ENCODE measurements at places on chromosomes 12 and 14.

DNA sequence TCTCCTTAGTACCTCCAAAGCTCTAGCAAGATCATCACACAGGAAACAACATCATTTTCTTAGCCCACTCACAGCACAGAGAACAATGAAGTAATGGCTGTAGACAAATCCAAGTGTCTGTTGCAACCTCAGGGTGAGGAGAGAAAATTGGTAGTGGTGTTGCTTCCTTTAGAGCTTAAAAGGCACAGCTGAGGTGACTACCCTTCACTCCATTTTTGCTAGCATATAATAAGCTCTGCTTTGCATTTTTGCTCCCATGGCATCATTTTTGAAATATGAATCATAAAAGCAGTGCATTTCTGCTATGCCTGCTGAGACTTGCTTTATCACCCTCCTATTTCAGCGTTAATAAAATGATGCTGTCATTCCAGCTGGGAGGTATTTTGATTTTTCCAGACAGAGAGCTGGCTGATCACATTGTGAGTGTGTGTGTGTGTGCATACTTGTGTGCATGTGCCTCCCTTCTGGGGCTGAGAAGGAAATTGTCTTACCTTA, 18.5 kb upstream of the PCNX1 start:
- DNase-seq, result no peak

- DNase-seq, result no peak
Observed at GRCh38 chr12:120314220-120314619, 12.1 kb downstream of the SIRT4 start.

- no peak for DNase-seq
Observed at GRCh38 chr14:81205639-81206038, 15.1 kb downstream of the GTF2A1 start.

- no peak for DNase-seq
Observed at GRCh38 chr14:79375356-79375755, 835.9 kb downstream of the DIO2 start.

DNA sequence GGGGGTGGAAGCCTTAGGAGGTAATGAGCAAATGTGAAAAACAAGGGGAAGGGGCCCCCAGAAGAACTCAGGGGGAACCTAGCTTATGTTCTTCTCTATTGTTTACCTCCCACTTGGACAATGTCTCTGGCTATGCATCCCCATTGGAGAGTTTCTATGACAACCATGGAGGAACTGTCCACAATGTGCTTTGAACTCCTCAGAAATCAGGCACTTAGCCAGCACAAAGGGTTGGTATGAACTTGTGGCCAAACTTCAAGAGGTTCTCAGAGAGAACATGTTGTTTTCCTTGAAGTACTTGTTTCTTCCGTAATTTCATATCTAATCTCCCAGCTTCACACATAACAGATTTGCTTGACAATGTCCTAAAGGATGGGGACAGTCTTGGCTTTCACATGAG, 202.8 kb upstream of the PELI2 start:
- no peak for DNase-seq

DNA sequence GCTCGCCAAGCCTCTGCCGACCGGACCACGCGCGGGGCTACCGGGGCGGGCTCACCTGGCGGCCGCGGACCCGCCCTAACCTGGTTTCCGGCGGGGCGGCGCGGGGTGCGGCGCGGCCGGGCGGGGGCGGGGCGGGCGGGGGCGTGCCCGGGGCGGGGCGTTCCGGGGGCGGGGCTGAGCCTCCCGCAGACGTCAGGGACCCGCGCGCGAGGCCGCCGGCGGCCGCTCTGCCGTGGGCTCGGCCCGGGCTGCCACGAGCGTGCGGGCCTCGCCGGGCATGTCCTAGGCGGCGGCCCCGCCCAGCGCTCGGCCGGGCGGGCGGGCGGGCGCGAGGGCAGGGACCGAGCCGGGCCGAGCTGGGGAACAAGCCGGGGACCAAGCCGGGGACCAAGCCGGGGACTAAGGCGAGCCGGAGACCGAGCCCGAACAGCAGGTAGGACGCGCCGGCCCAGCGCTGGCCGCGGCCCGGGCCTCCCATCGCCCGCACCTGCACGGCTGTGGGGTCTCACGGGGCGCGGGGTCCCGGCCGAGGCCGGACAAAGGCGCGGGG, at the start of gene CEP170B:
TSS of gene CEP170B (plus strand) at position 188 of the 550 bp plus-strand sequence. CDS start 3,183 bp downstream, outside the sequence.
- DNase-seq, result peak; percentile 85

- no peak for DNase-seq
Observed at GRCh38 chr12:115433014-115433634, 749.1 kb upstream of the TBX3 start.

DNA sequence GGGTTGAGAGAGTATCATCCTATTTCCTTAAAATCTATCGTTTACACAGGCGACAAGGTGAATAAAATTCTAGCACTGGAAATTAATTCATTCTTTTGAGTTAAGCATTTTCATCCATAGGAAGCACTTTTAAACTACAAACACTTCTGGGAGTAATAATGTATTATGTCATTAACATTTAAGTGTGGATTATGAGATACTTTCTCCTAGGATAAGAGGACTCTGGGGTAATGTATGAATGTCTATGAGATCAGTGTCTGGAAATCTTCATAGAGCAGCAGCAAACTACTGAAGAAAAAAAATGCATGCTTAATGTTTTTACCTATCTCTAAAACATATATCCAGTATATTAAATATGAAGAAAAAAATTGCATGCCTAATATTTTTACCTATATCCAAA, 86.9 kb downstream of the EPS8 start:
- DNase-seq, result no peak

- DNase-seq, result no peak
Observed at GRCh38 chr14:42927313-42927712, 1320.6 kb downstream of the LRFN5 start.

- peak; percentile 42 for DNase-seq
Observed at GRCh38 chr12:54036620-54037359, 3.9 kb downstream of the HOXC5 start.

DNA sequence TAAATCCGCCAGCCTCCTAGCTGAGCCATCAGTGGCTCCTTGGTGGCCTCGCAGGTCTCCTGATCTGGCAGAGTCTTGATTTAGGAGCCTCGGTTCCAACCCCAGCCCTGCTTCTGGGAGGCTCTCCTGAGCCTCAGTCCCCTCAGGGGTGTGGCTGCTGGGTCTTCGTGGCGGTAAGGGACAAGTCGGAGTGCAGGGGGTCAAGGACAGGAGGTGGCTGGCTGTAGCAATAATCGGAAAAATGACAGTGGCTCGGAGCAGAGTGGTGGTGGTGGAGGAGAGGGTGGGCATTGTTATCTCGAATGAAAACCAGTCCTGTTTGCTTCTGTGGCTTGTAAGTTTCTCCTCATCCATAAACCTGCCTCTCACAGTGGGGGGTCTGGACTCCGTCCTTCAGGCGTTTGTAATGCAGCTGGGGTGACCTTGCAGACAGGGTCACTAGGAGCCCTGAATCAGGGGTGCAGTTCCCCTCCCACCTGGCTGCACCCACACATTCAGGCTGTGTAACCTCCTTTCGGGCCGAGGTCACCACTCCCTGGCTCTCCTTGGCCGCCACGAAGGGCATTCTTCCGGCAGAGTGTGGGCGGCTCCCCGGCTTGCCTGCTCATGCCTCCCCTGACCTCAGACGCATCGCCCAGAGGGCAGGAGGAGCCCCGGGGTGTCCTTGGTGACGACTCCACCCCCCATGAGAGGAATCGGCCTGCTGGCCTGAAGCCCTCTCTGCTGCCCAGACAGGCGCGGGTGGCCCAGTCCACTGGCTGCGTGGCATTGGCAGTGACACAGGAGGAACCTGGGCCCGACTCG, 8.1 kb downstream of the BCL7A start:
- DNase-seq, result no peak

GRCh38 chr12:75528692-75529091, 17.3 kb upstream of the KRR1 start:
- no peak for DNase-seq

- DNase-seq, result no peak
Observed at GRCh38 chr12:101087920-101088319, 122.1 kb downstream of the SLC5A8 start.

GRCh38 chr14:90753456-90754005, 62.7 kb downstream of the TTC7B start:
- no peak for DNase-seq

DNA sequence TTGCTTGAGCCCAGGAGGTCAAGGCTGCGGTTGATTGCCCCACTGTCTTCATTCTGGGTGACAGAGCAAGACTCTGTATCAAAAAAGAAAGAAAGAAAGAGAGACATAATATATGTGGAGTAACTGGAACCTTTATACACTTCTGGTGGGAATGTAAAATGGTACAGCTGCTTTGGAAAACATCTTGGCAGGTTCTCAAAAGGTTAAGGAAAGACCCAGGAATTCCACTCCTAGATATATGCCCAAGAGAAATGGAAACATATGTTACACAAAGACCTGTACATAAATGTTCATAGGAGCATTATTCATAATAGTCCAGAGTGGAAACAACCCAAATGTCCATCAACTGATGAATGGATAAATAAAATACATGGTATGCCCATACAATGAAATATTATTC, 7.2 kb downstream of the RBMS2 start:
- no peak for DNase-seq

DNA sequence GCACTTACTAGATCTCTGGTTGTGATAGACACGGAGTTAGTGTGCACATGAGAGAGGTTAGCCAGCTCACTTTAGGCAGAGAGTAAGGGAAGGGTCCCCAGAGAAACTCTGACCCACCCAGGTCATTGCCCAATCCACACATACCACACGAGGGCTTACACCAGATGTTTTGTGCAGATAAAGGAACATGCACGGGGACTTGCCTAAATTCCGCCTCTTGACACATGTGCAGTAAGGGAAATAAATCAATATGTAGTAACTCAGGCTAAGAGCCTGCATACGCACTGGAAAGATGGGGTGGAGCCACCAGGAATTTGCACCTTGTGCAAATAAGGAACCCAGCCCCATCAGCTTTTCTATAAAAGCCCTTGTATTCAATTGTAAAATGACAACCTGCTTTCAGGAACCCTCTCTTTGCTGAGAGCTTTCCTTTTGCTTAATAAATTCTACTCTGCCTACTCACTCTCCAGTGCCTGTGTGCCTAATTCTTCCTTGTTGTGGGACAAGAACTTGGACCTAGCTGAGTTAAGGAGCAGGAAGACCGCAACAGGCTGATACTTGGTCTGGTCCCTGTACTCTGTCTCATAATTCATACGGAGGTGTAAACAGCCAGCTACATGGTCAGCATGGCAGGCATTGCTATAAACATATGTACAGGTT, 120.2 kb downstream of the EMP1 start:
- no peak for DNase-seq

DNA sequence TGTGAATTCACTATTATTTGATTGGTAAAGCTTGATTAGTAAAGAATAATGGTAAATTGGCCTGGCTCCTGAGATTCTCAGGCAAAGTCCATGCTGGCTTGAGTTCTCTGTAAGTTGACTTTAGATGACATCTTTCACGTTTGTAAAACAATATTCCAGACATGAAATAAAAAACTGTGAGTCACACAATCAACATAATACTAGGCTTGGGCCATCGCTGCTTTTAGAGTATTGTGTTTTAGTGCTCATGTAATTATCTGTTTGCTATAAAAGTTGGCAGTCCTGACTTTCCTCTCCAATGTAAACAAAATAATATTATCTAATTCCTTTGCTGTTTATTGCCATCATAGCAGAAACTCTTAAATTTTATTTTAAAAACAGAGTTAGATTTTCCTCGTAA, 3.9 kb upstream of the TBC1D30 start:
- DNase-seq, result no peak

DNA sequence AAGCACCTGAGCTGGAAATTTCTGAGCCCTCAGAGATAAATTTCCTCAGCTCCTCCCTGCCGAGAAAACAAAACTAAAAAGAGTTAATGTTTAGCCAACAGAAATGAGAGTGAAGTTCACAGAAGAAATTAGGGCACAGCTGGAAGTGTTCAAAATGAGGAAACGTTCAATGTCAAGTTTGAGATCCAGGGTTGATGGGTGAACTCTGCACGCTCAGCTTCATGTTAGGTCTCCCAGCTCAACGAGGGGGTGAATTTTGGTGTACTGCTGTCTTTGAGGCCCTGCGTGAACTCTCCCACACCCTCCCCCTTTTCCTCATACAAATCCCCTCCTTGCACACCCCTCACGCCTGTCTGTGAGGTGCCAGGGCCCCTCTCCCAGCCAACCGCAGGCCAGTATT, 13.3 kb upstream of the OAS3 start:
- no peak for DNase-seq

GRCh38 chr14:33647385-33647786, 303.5 kb downstream of the EGLN3 start:
- no peak for DNase-seq

DNA sequence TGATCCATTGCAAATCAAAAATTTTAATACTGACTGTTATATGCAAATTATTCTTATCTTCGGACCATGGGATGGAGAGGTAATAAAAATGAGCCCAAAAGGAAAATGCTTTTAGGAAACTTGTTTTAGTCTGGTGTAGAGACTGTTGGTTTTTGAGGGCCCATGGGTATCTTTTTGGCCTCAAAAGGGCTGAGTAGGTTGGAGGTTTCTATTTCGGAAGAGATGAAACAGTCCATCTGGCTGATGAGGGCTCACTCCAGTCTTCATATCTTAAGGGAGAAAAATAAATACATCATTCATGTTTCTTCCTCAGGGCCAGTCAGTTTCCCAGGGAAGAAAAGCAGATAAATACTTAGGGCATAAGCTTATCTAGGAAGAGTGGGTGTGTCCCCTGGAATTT, 290.7 kb downstream of the RMST start:
- DNase-seq, result no peak

DNA sequence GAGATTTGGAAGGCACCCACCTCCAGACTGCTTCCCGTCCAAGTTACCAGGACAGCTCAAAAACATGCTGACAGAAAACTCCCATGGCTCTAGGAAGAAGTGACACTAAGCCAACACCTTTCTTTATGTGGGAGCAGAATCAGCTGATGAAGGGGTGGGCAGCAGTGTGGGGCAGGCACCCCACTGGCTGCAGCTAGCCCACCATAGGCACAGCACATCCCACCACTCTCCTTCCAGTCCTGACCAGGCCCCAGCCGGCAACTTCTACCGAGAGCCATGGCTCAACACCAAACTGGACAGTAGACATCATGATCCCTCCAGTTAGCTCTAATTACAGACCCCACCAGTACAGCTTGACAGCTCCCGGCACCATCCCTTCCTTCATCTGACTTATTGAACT, 45.0 kb downstream of the SH2B3 start:
- DNase-seq, result no peak

GRCh38 chr14:20769421-20769820, 1.2 kb downstream of the EDDM3B start:
- DNase-seq, result no peak

GRCh38 chr12:52604859-52605258, 3.6 kb upstream of the KRT72 start:
- no peak for DNase-seq

- no peak for DNase-seq
Observed at GRCh38 chr12:105721051-105721825, 390.7 kb downstream of the C12orf75 start.

DNA sequence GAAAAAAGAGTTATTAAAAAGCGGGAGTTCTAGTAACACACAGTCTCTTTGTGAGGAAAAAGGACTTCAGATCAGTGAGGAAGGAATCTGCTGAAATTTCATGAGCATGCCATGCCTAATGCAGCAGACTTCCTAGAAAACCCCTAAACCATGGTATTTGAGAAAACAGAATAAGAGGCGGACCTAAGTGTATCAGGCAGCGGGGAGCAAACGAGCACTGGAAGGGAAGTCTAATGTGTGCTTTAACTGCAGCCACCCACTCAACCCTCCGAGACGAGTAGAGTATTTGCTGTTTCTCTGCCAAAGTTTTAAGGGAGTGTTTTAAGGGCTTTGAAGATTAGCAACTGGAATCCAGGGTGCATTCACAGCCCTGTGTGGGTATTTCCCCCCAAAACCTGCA, 36.5 kb downstream of the ACADS start:
- no peak for DNase-seq

All from T47D (cell line).